ENCODE measurements at places on chromosomes 3 and 15.

GRCh38 chr3:109188741-109189140 is 52.2 kb downstream of the C3orf85 start:
- no peak for DNase-seq

DNA sequence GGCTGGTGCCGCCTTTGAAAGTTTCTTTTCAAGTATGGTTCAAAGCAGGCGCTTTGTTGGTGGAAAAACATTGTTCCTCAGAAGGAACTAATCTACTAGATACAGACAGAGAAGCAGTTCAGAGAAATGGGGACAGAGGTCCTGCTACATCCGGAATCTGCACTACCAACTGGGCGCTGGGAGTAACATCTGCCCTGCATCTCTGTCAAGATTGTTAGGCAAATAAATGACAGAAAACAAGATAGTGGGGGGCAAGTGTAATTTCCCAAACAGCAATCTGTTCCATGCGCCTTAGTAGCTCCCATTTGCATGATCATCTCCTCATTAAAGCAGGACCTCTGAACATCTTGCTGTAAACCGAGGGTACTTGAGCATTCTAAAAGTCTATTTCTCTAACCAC is 17.4 kb downstream of the TLE3 start:
- DNase-seq = no peak

- DNase-seq = no peak
These were observed 11.7 kb downstream of the ISG20 start for GRCh38 chr15:88650556-88650955.

DNA sequence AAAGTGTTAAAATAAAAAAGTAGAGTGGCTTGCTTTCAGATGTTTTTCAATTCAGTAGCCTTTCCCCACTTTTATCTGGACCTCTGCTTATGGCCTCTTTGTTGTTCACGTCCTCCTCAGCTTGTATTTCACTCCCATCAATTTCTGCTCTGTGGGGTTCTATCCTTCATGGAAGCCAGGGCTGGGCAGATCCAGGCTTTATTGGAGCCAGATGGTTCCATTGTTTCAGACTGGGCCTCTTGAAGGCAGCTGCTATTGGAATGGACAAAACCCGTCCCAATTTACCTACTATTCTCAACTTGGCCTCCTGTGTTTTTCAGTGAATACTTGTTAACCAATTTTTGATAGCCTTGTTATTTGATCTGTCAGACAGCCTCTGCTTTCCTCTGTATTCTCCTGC is 10.9 kb upstream of the AADACL2 start:
- no peak for DNase-seq

GRCh38 chr15:22980189-22981050 is at the start of gene CYFIP1:
Gene CYFIP1, minus strand, starts transcription at chr15:22980368. Its CDS starts 33,083 bp downstream, at chr15:22947285.
- peak; percentile 11 for DNase-seq

GRCh38 chr3:50347187-50347813 is 1.8 kb upstream of the ZMYND10 start:
- peak; percentile 31 for DNase-seq

DNA sequence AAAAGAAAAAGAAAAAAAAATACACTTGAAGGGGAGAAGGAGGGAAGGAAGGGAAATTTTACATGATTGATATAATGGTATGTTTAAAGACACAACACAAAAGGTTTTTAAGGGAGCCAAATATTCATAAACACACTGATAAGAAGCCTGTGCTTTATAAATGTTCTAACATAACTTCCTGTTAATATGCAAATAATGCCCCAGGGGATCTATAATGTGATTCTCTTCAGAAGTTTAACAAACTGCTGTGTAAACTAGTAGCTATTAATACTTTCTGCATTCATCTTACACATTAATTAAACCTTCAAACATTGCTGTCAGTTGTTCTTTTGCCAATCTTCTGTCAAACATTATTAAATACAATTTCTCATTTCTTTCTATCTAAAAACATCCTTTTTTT is 231.6 kb downstream of the TJP1 start:
- no peak for DNase-seq
